ENCODE measurements at places on chromosomes 5 and 9.

- DNase-seq, result no peak
Measured at GRCh38 chr9:25935188-25935587, 256.9 kb upstream of the TUSC1 start.

DNA sequence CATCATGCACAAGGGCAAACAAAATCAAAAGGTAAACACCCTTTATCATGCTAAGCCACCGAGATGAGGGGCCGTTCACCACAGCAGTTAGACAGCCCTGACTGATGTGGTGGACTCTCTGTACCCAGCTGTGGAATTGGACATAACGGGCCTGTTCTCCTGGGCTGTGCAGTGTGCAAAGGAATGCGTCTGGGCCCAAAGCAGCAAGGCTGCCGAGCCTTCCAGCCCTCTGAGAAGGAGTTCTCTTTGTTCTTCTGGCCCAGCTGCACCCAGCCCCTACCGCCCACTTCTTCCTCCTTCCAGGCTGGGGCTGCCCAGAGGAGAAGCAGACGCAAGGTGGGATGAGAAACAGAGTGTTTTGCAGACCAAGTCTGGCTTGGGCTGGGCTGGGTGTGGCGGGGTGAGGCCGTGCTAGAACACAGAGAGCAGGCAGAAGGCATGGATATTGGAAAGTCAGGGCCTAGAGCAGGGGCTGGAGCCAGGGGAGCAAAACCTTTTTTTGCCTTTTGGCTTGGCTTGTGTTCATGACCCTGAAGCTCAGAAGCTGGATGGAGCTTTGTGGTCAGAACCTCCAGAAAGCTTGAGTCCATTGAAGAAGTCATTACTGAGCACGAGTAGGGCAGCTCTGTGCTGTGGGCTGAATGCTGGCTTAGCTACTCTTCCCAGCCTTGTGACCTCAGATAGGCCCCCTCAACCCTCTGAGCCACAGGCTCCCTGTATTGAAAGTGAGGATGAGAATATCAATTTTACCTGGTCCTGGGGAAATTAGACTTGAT, 49.8 kb upstream of the SH3PXD2B start:
- DNase-seq, result peak; percentile 31

DNA sequence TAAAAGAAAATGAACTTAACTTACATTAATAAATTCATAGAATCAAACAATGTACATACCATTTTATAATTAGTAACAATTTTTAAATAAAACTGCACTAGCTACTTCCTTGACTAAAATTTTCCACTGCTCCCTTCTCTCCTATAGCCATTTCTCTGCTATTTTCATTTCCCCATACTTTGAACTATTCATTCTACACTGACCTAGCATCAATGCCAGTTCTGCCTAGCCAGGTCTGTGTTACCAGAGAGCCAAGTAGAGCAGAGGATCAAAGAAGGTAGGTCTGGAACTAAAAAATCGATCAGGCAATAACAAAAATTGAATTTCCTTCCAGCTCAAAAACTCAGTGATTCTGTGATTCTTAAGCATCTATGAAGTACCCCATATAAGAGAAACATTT, 84.5 kb downstream of the ERMP1 start:
- no peak for DNase-seq

GRCh38 chr9:133702798-133703590, 35.2 kb downstream of the SARDH start:
- DNase-seq, result peak; percentile 44

DNA sequence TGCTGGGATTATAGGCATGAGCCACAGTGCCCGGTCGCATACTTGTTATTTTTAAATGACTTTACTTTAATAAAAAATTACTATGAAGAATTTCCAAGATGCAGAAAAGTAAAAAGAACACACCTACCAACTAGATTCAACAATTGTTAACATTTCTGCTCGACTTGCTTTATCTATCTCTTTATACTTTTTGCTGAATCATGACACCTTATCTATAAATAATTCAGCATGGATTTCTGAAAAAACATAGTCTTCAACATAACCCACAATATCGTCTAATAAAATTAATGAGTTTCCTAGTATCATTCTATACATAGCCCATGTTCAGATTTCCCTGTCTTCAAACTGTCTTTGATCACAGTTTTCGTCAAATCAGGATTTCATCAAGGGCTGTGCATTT, 25.9 kb downstream of the HMCN2 start:
- DNase-seq, result no peak

DNA sequence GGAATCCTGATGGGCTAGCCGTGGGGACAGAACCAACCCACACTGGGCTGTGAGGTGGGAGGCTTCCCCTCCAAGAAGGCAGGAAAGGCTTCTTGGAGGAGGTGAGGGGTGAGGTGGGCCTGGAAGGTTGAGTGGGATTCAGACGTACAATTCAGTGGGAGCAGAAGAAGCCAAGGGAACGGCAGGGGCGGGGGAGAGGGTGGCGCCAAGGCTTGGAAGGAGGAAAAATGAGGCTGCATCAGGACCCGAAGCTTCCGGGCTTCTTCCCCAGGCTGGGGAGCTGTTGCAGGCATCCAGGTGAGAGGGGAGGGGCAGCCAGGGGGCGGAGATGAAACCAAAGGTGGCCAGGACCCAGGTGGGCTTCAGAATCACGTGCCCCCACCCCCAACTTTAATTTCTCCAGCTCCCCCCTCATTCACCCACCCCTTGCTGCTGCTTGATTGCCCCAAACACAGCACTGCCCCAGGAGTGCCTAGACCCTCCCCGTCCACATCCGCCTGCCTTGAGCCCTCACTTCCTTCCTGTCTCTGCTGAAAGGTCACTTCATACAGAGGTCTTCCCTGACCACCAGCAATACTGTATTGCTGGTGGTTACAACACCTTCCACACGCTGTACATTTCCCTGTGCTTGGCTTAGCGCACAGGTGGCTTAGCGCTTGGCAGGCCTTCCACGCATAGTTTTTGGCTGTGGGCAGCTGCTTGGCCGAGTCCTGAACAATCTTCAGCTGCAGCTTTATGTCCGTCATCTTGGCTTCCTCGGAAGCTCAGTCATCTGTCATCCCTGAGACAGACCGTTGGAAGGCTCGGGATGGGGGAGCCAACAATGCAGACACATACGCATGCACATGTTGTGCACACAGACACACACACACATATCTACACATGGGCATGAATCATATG, 193.5 kb downstream of the RGS3 start:
- DNase-seq, result no peak
